ENCODE measurements at places on chromosomes 2 and 18. TPM values are rescaled to one million over a fixed set of nuclear protein-coding genes. Genes with fewer than 3 reads are reported as not detected.

The UNC80 gene
- 0.11 TPM for total RNA-seq

The SCG2 gene
- 8.3 TPM for total RNA-seq

The CAPN14 gene
- 0.42 TPM for total RNA-seq

The CDH7 gene
- total RNA-seq: not detected

The DSG2 gene
- 6.2 TPM for total RNA-seq
